ENCODE measurements at places on chromosomes 4 and X. TPM values are rescaled to one million over a fixed set of nuclear protein-coding genes. Genes with fewer than 3 reads are reported as not detected.

The SAGE1 gene
- total RNA-seq: not detected

The AFF2 gene
- total RNA-seq: 0.07 TPM

The EDA2R gene
- not detected for total RNA-seq

The MFAP3L gene
- 0.10 TPM for total RNA-seq

The PI4K2B gene
- 56.2 TPM for total RNA-seq

The AKAP14 gene
- total RNA-seq: not detected

The MAGEB1 gene
- total RNA-seq: not detected

The ATP7A gene
- total RNA-seq: 12.8 TPM

- DNase-seq: peak; percentile 45
Measured at GRCh38 chr4:138835832-138836533, 179.6 kb upstream of the NOCT start.

GRCh38 chr4:138243369-138243768 is 1.2 kb upstream of the SLC7A11 start:
- peak; percentile 81 for DNase-seq

DNA sequence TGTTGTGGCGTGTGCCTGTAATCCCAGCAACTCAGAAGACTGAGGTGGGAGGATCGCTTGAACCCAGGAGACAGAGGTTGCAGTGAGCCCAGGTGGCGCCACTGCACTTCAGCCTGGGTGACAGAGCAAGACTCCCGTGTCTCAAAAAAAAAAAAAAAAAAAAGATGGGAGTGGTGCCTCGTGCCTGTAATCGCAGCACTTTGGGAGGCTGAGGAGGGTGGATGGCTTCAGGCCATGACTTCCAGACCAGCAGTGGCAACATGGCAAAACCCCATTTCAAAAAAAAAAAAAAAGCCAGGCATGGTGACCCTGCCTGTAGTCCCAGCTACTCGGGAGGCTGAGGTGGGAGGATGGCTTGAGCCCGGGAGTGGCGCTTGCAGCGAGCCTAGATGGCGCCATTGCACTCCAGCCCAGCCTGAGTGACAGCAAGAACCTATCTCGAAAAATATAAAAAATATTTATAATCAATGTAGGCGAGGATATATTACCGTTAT is 27.0 kb downstream of the EIF2S3 start:
- peak; percentile 86 for DNase-seq

DNA sequence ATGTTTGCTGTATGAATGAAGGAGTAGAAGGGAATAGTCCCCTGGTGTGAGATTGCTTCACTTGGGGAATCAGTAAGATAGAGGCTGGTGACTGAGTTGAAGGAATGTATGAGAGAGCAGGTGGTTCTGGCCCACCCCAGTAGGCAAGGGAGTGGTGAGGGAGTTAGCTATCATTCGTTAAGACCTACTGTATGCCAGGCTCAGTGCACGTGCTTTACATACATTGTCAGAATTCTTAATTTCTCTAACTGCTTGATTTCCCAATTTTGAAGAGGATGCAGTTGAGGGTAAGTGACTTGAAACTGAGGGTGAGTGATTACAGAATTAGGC is 700 bp downstream of the VMA21 start:
- no peak for DNase-seq

- DNase-seq: no peak
Measured at GRCh38 chr4:163556650-163557391, 62.3 kb downstream of the TMA16 start.

DNA sequence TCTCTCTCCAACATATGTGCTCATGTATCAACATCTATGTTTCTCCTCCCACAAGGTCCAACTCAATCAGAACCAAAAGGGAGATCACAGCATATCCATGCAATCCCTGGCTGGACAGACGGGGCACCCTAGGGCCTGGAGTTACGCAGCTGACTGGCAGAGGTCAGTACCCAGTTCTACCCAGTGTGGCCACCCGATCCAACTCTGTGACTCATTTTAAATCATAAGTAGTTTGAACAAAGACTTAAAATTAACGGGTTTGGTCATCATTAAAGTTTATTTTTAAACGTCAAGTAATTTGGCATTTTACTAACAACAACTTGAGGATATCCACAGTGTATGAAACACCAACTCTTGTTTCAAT is 59.5 kb downstream of the APBB2 start:
- DNase-seq: peak; percentile 87

DNA sequence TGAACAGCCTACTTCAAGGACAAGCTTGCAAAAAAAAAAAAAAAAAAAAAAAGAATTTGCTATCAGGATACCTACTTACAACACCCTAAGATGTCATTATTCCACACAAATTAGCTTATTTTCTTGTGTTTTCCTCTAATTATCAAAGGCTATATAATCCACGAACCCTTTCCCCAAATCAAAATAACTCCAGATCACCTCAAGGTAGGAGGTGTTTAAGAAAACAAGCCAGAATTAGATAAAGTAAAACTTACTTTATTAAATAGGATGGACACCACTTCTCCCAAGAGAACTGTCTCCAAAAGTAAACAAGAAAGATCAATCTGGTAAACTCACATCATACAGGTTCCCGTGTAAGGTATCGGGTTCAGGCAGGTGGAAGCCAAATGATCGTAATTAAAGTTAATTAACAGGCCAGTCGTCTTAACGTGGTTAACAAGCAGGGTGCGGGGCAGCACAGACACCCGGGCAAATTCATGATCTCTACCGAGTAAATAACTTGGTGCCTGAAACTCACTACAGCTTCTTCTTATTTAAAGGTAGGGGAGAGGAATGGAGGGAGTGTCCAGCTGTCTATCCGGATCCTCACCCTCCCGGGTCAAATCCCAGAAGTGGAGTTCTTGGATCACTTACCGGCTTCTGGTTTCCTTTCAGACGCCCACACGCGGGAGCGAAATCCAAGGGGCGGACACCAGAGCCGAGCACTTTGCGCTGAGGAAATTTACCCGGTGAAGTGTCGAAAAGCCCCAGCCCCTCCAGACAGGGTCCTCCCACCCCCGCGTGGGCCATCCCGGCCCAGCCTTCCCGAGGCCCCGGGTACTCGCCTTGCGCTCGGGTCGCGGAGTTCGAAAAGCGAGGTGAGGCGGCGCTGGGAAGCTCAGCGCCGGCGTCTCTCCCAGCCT is 708 bp downstream of the ARAP2 start:
- peak; percentile 4 for DNase-seq

DNA sequence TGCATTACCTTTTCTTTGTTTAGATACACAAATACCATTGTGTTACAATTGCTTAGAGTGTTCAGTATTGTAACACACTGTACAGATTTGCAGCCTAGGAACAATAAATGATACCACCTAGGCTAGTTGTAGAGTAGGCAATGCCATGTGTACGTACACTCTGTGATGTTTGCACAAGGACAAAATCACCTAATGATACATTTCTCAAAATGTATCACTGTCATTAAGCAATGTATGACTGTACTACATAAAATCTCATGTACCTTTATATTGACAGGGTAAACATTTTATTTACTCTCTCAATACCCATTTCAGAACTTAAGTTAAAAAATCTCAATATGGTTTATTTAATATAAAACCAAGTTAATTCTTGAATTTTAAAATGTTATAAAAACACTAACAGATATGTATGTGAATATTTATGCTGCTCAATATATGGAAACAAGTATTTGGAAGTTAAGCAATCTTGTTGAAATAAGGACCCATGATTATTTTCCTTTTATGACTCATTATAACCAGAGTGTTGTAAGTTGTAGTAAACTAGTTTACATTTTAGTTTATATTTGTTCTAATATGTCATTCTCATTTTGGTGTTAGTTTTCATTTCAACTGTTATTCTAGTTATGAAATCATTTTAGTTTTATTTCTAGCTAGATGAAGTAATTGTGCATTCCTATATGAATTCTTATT is 409.2 kb downstream of the TLL1 start:
- no peak for DNase-seq

- no peak for DNase-seq
Measured at GRCh38 chr4:2338754-2339457, 77.0 kb upstream of the MXD4 start.

GRCh38 chrX:116493271-116493670 is 30.5 kb upstream of the CT83 start:
- DNase-seq: no peak
